ENCODE measurements at places on chromosomes 6 and 20.

- no peak for DNase-seq
Observed at GRCh38 chr6:153373869-153374268, 242.8 kb upstream of the RGS17 start.

DNA sequence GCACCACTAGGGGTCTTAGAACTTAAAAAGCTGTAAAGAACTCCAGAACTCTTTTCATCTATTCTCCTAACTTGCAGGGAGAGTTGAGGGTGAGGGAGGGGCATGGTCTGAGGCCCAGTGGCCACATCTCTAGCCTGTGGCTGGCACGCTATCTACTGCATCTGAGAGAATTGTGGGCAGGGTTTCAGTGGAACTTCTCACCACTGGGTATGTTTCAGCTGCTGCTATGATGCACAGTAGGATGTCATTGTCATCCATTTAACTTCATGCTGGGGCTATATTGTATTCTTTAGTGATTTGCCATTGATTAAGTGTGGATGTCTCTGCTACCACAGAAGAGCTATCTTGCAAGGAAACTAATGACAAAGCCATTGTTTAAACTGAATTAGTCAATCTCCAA lies 4.5 kb downstream of the TMEM14A start:
- no peak for DNase-seq

DNA sequence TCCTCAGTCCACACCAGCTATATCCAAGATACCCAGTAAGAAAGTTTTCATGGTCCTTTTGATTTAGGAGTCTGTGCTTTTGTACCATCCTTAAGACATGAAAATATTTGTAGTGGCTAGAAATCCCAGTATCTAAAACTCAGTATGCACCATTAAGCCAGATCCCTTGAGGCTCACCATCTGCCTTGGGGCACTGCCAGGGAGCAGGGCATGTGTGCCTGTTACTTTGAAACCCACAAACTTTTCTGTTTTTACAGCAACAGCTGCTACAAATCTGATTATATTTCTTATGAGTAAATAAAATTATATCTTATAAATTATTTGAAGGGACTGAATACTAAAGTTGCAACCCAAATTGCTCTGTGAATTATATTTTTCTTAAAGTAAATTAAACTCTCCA lies 290.5 kb upstream of the MANEA start:
- DNase-seq, result no peak

DNA sequence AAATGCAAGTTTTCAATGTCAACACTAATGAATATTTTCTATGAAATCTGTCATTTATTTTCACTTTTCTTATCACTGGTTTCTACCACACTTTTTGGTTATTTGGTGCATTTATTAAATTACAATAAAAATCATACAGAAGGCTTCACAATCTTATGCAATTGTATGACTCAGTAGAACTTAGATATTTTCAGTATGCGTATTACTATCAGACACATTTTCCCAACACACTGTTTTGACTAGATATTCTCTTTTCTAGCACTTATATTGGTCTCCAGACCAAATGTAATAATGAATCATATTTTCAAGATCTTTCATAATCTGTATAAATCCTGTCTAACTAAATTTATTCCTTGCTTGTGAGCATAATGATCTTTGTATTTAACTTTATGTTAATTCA lies 74.1 kb downstream of the FAM83B start:
- DNase-seq, result no peak

DNA sequence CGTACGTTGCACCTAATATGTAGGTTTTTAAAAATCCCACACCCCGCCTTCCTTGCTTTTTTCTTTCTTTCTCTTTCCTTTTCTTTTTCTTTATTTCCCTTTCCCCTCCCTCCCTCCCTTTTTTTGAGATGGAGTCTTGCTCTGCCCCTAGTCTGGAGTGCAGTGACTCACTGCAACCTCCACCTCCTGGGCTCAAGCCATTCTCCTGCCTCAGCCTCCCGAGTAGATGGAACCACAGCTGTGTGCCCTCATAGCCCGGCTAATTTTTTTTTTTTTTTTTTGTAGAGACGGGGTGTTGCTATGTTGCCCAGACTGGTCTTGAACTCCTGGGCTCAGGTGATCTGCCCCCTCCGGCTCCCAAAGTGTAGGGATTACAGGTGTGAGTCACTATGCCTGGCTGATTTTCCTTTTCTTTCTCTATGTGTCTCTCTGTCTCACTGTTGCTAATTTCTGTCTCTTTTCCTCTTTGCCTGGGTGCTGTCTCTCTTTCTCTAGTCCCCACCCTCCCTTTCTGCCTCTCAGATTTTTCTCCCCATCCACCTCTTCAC lies 61.2 kb downstream of the SRC start:
- no peak for DNase-seq

DNA sequence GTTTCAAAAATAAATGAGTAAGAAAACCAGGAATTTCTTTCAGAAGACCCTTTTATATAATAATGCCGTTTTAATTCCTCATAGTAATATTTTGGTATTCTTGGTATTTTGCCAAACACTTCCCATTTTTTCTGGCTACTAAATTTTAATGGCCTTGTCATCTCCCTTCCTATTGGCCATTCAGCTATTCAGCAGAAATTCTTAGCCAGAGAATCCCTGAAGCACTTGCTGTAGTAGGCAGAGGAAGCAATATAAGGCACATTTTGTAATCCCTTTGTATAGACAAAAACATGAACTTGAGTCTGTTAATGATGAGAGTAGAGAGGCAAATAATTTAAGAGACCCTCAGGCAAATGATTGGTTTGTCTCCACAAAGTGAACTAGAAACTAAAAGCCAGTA lies 118.4 kb upstream of the LAMP5 start:
- DNase-seq, result no peak

- no peak for DNase-seq
Observed at GRCh38 chr6:149212206-149212605, 105.3 kb upstream of the TAB2 start.

DNA sequence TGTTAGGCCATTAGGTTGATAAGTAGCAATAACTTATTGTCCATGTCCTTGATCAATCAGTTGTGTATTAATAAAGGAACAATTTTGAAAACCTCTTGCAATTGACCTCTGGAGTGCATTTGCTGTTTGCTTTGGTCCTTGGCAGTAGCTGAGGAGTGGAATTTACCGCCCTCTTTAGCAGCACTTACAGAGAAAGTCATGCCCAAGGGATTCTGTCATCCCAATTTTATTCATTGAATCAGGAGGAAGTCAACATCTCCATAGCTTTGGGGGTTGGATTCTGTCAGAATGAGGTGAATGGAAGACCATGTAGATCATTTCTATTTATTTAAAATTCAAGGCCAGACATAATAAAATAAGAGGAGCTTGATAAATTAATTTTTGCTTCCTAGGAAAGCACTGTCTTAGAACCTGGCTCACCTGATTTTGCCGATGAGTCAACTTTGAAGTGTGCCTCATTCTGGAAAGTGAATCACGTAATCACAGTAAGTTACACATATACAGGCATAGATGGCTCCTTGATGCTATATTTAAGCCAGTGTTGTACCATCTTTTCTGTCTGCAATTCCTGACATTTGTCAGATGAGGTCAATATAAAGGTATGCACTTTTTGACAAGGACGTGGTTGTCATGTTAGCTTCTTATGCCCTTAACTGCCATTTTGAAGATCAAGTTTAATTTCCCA lies 128.7 kb upstream of the MLIP start:
- DNase-seq, result no peak

- no peak for DNase-seq
Observed at GRCh38 chr20:53800883-53801604, 207.4 kb upstream of the ZNF217 start.

DNA sequence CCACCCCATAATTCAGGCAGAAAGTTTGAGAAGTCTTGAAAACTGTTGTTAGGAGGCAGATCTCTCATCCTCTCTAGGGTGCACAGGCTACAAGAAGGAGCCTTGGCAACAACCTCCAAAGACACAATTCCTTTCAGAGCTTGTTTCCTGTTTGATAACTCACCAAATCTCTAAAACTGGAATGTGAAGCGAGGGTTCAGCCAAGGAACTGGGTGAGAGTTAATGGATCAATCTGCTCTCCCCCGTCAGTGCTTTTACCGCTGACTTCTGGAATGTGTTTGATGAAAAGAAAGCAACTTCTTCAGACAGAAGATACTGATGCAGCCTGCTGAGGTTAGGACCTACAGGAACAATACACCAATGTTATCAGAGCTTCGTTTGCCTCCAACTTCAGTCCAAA lies 171.8 kb upstream of the BMP2 start:
- DNase-seq, result no peak

DNA sequence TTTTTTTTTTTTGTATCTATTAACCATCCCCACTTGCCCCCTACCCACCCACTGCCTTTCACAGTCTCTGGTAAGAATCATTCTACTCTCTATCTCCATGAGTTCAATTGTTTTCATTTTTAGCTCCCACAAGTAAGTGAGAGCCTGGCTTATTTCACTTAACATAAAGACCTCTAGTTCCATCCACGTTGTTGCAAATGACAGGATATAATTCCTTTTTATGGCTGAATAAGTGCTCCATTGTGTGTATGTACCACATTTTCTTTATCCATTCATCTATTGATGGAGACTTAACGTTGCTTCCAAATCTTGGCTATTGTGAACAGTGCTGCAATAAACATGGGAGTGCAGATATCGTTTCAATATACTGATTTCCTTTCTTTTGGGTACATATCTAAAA lies 328.5 kb downstream of the BTBD9 start:
- DNase-seq, result no peak

- DNase-seq, result no peak
Observed at GRCh38 chr6:20162515-20162914, 49.8 kb downstream of the MBOAT1 start.

Data from activated naive CD4-positive, alpha-beta T cell treated with anti-CD3 and anti-CD28 coated beads, Interleukin-2, amount 10 ng/mL, durations not matched to agents 7 days and 5 days (primary cell).